Stimulated activated naive CD8-positive, alpha-beta T cell treated with anti-CD3 and anti-CD28 coated beads, Interleukin-15, amount 100 ng/mL, for 72 hours (primary cell): ENCODE measurements at places on chromosomes 6 and 20.

GRCh38 chr20:44219170-44219730, 8.7 kb upstream of the OSER1 start:
- DNase-seq, result no peak

DNA sequence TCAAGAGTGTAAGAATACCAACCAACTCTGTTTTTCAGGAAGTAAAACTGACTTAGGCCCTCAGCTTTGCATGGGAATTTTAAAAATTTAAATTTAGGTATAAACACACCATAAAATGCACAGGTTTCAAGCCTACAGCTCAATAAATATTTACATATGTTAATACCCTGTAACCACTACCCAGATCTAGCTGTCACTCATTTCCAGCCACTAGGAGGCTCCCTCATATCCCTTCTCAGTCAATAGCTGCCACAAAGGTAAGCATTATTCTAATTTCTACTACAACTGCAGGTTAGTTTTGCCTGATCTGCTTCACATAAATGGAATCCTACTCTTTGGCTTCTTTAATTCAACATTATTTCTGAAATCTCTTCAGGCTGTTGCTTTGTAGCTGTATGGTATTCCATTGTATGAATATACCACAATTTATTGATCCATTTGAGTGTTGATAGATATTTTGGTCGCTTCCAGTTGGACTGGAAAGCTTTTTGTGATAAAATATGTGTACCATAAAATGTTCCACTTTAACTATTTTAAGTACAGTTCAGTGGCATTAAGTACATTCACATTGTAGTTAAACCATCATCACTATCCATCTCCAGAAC, 32.5 kb upstream of the MEI4 start:
- no peak for DNase-seq

DNA sequence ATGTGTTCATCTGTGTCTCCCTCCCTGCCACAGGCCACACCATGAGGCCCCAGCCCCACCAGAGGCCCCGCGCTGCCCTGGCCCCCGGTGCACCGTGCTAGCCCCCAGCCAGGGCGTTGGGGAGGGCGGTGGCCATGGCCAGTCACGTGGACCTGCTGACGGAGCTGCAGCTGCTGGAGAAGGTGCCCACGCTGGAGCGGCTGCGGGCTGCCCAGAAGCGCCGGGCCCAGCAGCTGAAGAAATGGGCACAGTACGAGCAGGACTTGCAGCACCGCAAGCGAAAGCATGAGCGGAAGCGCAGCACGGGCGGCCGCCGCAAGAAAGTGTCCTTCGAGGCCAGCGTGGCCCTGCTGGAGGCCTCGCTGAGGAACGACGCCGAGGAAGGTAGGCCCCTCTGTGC, 30.3 kb downstream of the PPP1R16B start:
- DNase-seq, result no peak

DNA sequence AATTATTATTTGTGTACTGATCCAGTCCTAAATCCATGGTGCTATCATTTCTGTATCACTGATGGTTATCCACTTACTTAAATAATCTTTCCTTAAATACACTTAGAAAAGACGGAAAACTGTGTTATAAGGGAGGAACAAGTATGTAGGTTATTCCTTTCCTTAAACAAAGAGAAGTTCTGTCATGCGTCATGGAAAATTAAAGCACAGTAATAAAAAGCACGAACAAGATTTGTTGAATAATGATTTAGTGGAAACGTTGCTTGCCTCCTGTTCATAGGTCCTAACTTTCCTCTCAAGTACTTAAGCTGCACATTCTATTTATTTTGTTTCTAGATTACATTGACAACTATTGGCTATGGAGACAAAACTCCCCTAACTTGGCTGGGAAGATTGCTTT, 120.4 kb downstream of the KHDC1L start:
- DNase-seq, result no peak

DNA sequence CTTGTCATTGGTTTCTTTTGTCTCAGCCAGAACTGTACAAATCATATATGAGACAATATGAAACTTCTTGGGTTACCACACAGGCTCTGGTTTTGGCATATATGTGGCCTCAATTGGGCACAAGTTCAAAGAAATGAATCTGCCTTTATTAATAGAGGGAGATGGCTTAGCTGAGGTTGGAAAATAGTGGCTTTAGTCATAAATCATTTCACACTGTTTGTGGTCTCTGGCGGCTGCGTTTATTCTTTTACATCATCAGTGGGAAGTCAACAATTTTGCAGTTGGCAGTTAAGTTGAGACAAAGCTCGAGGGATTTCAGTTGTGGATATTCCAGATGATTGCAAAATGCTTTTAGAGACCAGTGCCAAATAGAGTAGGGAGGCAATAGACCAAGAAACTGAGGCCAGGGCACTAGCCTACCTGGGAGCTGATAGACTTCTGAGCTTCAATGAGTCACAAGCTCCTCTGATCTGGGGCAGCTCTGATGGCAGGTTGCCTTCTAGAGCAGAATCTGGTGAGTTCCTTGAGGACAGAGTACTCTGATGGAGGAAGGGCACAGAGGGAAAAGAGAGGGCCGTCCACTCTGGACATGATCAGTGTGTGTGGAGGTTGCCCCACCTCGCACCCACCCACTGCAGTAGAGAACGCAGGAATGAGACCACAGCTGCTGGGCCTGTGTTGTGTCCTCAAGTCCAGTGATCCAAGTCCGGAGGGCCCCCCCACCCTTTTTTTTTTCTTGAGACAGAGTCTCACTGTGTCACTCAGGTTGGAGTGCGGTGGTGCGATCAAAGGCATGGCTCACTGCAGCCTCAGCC, 73.5 kb downstream of the ARMC2 start:
- peak; percentile 74 for DNase-seq

GRCh38 chr20:16129411-16129810, 443.8 kb downstream of the KIF16B start:
- no peak for DNase-seq

- DNase-seq, result no peak
Measured at GRCh38 chr20:50636601-50637540, 54.5 kb downstream of the RIPOR3 start.
